Activated naive CD4-positive, alpha-beta T cell treated with anti-CD3 and anti-CD28 coated beads, Interleukin-2, amount 10 ng/mL, durations not matched to agents 7 days and 5 days (primary cell): ENCODE measurements at places on chromosomes 6 and 20.

GRCh38 chr6:23620911-23621401 is 505.1 kb upstream of the NRSN1 start:
- DNase-seq = no peak

GRCh38 chr20:36313476-36313875 is 7.3 kb downstream of the DLGAP4 start:
- no peak for DNase-seq

DNA sequence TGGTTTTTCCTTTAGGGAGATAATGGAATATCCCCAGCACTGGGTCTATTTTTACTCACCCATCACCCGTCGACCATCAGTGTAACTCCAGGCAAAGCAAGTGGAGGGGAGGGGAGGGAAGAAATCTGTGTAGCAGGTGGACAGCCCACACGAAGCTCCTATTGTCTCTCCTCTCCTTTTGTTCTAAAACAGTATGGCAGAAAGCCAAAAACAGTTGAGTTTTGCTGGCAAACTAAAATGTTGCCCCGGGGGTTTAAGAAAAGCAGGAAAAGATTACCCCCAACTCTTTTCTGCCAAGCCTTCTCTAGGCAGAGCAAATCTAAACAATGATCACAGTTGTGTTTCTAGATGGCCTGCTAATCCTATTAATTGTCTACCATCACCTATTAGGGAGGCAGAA is 89.7 kb downstream of the PREP start:
- DNase-seq = no peak

GRCh38 chr6:6560909-6561308 is 27.6 kb upstream of the LY86 start:
- DNase-seq = no peak

- no peak for DNase-seq
Observed at GRCh38 chr6:140052736-140053729, 678.6 kb upstream of the CITED2 start.

DNA sequence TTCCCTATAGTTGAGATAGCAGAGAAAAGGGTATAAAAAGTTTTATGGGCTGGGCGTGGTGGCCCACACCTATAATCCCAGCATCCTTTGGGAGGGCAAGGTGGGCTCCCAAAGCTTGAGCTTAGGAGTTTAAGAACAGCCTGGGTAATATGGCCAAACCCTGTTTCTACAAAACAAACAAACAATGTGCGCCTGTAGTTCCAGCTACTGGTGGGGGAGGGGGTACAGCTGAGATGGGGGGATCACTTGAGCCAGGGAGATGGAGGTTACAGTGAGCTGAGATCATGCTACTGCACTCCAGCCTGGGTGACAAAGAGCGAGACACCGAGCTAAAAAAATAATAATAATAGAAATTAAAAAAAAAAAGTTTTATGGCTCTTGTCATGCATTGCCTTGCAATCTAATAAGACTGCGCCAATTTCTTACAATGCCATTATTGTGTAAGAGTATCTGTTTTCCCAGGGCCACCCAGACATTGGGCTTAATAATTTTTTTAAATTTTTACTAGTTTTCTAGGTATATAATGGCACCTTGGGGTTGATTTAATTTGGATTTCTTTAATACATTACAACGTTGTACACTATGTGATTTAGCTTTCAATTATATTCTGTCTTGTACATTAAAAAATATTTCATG is 3.9 kb downstream of the ACSS2 start:
- DNase-seq = no peak

- DNase-seq = no peak
Observed at GRCh38 chr6:21341910-21342309, 251.6 kb upstream of the SOX4 start.

DNA sequence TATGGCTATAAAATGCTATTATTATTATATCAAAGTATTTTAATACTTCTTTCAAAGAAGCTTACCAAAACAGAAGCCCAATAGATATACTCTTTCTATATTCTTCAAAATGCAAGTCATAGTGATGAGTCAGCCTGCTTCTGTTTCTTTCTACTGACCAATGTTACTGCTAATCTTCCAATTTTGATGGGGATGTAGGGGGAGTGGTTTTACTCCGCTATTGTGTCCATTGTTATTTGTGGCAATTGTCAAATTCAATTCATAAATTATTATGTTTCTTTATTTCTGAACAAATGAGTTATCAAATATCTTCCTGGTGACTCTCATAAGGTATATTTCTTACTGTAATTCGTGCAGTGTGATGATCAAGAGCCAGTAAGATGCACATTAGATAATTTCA is 221.5 kb upstream of the DEFB112 start:
- DNase-seq = no peak

DNA sequence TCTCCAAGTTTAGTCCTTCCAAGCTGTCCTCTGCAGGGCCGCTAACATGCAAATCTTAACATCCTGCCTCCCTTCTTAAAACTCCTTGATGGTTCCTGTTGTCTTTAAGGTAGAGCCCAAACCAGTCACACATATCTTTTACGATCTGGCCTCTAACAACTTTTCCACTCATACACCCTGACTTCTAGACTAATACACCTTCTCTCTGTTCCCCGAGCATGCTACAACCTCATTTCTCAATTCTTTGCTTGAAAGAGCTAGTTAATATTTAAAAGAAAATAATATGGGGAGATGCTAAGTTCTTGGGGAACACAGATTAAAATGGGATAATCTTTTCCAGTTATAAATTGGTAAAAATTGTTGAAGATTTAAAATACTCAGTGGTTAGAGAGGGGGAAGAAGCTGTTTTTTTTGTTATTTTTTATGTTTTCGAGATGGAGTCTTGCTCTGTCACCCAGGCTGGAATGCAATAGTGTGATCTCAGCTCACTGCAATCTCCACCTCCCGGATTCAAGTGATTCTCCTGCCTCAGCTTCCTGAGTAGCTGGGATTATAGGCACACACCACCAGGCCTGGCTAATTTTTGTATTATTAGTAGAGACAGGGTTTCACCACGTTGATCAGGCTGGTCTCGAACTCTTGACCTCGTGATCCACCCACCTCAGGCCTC is 250.7 kb downstream of the MAFB start:
- no peak for DNase-seq

- DNase-seq = no peak
Observed at GRCh38 chr6:17492350-17492749, 99.0 kb downstream of the CAP2 start.

- no peak for DNase-seq
Observed at GRCh38 chr6:28816909-28817807, 106.6 kb downstream of the TRIM27 start.

DNA sequence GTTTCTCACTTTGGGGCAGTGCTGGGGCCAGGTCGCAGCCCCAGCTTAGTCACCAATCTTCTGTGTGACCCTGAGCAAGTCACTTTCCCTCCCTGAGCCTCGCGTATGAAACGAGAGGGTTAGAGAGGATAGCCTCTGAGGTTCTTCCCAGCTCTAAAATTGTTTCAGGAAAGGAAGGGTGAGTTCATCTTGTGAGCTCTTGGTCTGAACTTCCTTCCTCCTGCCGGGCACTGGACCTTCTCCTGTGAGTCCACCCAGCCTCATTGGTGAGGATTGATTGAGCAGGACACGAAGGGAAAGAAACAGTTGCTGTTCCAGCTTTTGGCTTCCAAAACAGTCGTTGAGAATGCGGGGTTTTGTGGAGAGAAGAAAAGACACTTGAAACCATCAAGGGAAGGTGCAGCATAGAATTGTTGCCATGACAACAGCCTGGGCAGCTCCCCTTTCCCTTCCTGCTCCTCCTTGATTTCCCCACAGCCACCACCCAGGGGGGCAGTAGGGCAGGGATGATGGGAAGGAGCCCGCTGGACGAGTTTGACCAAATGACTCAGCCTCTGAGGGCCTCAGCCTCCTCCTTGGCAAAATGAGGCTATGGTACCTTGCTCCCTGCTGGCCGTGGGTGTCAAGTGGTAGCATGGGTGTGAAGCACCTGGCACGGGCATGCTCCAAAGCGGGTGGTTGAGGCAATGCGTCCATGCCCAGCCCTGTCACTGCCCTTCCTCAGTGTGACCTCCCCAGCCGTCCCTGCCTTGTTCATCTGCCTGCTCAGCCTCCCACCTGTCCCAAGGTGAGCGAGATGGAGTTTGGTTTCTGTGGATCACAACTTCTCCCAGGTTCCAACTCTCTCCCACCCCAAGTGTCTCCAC is 107.8 kb downstream of the CDC5L start:
- no peak for DNase-seq

DNA sequence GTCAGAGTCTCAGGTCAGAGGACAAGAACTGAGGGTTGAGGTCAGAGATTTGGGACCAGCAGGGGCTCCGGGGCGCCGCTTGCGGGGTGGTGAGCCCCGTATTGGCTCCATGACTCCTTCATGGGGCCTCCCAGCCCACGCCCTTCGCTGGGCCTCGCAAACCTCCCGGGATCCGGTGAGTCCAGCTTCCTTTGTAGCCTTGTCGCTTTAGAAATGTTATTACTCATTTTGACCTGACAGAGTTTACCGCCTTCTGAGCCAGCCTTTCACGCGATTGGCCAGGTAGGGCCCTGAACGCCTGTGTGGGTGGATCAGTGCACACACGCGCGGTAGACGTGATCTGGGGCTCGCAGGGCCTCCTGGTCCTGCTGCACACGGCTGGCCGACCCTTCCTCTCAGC is 181.1 kb downstream of the ERMARD start:
- no peak for DNase-seq

- no peak for DNase-seq
Observed at GRCh38 chr6:157706883-157707282, 116.2 kb upstream of the SNX9 start.

GRCh38 chr20:20938131-20938530 is 168.0 kb downstream of the LINC00237 start:
- DNase-seq = no peak

DNA sequence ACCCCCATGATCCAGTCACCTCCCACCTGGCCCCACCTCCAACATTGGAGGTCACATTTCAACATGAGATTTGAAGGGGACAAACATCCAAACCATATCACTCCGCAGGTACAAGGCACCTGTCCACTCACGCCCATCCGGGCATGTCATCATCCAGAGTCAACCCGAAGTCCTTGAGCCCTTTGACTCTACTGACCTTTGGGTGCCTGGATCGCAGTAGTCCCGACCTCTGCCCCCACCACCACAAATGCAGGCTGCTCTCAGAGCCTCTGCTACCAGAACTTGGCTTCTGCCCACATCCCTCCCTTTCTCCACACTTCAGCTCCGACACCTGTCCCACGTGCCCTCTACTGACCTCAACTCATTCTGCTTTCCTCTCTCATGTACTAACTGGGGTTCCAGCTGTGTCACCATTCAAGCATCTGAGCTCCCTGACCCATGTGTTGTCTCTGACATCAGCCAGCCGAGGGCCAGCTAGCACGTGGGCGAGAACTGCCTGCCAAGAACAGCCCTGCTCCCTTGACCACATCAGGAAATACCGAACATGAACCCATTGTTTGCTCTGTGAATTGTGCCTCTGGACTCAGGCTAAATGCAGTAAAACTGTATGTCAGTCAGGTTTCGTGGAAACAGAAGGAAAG is 498.3 kb upstream of the SULF2 start:
- DNase-seq = no peak

GRCh38 chr6:113315879-113316278 is 541.3 kb upstream of the MARCKS start:
- DNase-seq = no peak

DNA sequence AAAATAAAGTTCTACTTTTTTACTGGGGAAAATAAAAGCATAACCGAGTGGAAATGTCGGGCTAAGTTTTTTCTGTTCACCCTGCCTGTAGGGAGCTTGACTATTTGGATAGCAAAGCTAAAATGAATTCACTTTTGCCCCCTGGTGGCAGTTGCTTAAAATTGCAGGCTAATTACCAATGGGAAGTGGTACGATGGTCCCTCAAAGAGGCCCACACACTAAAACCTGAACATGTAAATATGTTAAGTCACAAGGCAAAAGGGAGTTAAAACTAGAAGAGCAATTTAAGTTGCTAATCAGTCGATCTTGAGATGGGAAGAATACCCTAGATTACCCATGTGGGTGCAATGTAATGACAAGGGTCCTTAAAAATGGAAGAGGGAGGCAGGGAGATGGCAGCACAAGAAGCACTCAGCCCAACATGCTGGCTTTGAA is 916 bp upstream of the SUN5 start:
- DNase-seq = peak; percentile 45

- DNase-seq = no peak
Observed at GRCh38 chr20:41881466-41882046, 263.4 kb upstream of the CHD6 start.

DNA sequence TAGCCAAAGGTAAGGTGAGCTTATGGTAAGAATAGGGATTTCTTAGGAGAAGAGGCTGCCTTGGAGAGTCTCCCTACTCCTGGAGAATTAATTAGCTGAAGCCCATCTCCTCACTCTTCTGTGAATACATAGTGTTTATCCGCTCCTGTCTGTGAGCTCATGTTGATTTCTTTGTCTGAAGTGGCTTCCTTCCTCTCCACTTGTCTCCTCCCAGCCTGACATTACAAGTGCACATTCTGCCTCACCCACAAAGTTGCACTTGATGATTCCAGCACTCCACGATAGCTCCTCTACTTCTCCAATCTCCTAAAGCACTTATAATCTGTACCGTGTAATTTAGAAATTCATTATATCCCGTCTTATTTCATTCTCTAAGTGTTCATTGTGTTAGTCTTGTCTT is 287.2 kb downstream of the QKI start:
- no peak for DNase-seq

- no peak for DNase-seq
Observed at GRCh38 chr6:51350308-51350904, 531.7 kb downstream of the TFAP2B start.

- DNase-seq = peak; percentile 64
Observed at GRCh38 chr6:11653028-11653583, 115.6 kb downstream of the TMEM170B start.

- DNase-seq = peak; percentile 54
Observed at GRCh38 chr20:59165891-59166709, 2.5 kb downstream of the ZNF831 start.

DNA sequence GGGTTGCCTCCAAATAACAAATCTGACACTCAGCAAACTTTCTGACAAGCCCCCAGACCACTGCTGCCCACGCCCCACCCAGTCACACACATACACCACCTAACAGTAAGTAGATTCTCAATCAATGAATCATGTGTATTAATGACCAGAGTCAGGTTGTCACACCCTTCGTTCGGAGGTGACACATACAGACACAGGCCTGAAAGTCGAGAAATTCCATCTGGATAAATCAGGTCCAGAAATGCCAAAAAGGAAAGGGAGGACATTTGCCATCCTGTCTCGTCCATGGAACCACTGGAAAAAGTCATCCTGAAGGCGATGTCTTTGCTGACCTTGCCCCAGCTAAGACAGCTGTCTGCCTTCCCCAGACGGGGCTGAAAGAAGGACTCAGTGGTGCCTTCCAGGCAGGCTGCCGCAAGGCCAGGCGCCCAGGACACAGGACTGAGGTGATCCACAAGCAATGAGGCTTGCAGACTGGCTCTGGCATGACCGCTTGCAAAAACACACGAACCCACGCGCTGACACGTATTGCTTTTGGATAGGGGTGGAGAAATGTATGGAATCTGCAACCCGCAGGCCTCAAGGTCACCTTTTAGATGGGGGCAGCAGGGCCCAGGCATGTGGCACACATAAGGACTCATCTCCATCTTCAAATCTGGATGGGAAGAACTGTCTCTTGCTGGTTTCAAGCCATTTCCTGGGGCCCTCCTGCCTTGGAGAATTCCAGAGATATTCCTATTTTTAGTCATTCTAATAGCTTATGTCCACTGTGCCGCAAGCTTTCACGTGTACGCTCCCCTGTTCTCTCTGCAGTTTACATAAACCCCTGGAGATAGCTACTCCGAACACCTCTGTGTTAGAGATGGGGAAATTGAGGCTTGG is 9.0 kb downstream of the NFATC2 start:
- DNase-seq = no peak
